ENCODE measurements at places on chromosomes 4 and X.

- no peak for DNase-seq
These were observed 122.6 kb upstream of the CXorf66 start for GRCh38 chrX:140087875-140088274.

- no peak for DNase-seq
These were observed 91.8 kb downstream of the PDE5A start for GRCh38 chr4:119536572-119537528.

DNA sequence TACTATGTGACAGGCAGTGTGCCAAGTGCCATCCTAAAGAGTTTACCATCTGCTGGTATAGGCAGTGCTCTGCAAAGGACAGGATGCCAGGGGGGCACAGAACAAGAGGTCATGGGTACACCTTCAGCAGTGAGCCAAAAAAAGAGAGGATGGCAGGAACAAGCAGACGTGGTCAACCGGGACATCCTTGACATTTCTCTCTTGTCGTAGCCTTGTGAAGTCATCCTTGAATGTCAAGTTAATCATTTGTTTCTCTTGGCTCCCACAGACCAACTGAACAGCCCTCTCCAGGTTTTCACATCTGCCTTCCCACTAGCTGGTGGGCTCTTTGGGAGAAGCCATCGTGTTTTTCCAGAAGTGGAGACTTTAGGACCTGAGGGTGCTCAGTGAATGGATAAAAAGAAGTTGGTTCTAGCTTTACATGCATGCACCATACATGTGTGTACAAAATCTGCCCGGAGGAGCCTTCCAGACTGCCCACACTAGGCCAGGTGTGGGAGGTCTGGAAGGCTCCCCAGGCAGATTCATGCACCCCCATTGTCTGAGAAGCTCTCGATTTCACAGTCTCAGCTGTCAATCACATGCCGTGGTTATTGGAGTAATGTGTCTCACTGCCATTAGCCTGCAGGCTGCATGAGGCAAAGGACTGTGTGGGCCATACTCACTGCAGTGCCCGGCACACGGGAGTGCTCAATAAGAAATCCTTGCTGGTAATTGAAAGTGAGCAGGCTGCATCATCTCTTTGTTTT is 16.4 kb downstream of the PNMA6F start:
- no peak for DNase-seq

DNA sequence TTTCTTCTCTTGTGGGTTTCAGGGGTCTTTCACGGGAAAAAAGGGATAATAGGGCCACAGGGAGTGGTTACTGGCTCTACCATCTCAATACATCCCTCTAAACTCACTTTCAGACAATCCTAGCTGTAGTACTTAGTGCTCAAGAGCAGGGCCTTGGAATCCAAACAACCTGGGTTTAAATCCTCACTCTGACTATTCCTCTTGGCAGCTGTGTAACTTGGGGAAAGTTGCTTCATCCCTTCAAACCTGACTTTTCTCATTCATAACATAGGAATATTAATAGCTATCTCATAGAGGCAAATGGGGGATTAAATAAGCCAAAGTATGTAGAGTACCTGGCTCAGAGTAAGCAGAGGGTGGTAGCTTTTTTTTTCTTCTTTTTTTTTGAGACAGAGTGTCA is 32.4 kb downstream of the CCNG2 start:
- no peak for DNase-seq

GRCh38 chr4:101794806-101795205 is 4.3 kb downstream of the BANK1 start:
- DNase-seq = no peak

- DNase-seq = no peak
These were observed 611.9 kb upstream of the TECRL start for GRCh38 chr4:65021149-65021548.

DNA sequence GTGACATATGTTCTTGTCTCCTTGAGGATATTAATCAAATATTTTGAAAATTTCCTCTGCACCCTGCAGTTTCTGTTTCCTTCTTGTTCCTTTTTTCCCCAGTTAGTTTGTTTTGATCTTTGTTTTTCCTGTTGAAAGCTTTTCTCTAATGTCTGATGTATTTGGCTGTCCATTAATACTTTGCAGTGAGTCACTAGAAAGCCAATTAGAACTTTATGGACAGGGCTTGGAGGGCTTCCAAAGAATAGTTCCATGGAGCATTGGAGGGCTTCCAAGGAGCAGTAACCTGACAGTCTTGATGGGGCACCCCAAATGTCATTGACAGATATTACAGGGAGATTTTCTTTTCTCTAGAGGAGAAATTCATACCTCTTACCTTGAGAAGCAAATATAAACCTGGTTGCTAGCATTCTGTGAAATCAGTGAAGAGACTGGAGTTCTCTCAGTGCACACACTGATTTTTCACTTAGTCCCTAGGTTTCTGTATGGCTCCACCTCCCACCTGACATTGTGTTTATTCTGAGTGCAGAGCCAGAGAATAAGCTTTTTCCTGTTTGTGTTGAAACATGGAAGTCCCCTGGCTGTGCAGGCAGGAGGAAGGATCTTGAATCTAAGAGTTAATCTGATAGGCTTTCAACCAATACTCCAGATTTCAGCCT is 26.5 kb downstream of the SPARCL1 start:
- no peak for DNase-seq

DNA sequence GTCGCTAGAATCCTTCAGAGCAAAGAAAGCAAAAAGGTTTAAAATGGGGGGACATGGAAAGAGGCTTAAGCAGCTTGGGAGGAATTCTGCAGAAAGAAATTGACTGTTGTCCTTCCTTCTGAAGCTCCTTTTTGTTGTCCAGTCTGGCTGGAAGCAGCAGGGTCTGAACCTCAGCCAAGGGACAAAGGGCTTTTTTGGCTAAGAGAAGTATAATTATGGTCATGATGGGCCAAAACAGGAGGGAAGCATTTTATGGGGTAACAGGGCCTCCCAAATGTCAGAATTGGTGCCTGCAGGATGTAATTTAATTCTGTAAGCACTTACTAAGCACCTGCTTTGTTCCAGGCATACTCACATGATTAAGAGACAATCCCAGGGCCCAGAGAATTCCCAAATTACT is 74.2 kb upstream of the CPEB2 start:
- no peak for DNase-seq

GRCh38 chr4:100823066-100823992 is 305.5 kb upstream of the EMCN start:
- no peak for DNase-seq

DNA sequence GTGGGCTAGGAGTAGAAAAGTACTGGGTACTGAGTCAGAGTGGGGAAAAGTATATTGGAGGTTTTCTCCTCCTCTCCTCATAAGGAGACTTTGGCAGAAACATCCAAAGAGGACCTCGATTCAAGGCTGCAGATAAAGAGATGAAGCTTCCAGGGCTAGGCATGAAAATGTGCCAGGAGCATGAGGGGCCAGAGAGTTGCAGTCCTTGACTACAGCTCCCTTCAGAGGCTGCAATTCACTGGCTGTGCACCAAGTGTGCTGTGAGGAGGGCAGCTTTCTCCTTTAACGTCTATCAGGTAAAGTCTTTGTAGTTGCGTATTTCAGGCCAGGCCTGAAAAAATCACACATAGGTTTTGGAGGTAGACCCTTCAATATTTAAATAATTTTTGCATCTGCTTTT is 174.9 kb upstream of the VEGFC start:
- DNase-seq = no peak

DNA sequence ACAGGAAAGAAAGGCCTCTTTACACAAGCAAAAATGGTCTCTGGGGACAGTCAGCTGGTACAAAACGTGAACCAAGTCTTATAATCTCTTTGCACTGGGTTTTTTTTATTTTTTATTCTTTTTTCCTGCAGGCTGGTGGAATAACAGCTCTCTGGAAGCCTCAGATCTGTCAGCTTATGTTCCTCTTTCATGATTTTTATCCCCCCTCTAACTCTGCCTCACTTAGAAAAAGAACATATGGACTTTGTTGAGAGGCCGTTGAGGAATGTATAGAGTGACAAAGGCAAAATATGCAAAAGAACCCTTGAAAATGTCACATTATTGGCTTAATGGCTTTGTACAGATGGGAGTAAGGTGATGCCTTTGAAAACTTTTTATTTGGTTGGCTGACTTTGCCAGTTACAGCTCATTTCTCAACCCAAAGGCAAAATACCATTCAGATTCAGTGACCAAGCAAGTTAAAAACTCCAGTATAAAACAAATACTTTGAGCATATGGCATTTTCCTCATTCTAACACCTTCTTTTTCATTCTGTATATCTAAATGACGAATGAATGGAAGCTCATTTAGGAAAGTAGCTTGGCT is 111.1 kb downstream of the RNF150 start:
- DNase-seq = no peak

DNA sequence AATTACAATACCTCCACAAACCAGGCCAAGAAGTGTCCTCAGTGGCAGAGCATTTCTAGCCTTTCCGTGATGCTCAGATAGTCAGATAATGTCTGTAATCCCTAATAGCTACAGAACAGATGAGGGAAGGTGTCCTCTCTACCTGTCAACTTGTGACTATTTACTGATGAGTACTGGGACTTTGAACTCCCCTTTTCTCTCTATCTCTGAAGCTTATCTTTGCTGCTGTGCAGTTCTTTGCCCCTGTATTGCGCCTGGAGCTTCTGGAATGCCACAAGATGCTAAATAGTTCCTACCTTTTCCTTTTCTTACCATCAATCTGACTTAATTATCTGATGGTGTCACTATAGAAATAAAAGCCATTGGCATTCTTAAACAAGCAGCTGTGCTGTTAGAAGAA is 30.5 kb downstream of the FGF2 start:
- no peak for DNase-seq

Data from T-helper 1 cell (primary cell).